Prostate gland (tissue), 2 donors: ENCODE measurements at places on chromosomes 4 and X.

DNA sequence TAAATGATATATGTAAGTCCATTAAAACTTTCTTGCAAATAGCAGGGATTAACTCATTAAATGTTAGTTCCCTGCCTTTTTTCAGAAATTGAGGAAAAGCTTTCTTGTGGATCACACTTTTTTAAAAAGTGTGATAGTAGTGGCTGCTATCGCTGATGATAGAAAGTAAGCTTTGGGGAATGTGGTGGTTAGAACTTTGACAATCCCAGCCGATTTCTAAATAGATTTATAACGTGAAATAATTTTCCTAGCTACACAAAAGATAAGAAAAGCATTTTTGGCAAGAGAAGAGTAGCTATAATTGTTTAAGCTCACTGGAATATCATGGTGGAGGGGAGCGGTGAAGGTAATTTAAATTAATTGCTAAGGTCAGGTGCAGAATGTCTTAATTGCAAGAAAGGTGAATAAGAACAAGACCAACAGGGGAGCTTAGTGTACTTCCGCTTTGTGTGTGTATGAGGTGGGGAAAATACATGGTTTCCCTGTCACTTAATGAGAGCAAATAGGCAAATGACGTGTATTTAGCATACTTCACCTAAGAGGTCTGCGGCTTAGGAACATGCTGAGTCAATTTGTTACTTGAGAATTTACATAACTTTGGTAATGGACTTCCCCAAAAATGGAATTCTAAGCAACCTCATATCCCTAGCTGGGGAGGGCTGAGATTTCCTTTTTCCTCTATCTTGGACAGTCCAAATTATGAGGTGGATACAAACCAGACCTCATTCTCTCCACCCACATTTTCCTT lies 11.7 kb upstream of the IL21 start:
- no peak for DNase-seq
- H3K4me3 ChIP-seq, result no peak overlapping the region
- no peak overlapping the region for H3K27ac ChIP-seq
- no peaks in the 10 kb centered on the region for H3K27me3 ChIP-seq

DNA sequence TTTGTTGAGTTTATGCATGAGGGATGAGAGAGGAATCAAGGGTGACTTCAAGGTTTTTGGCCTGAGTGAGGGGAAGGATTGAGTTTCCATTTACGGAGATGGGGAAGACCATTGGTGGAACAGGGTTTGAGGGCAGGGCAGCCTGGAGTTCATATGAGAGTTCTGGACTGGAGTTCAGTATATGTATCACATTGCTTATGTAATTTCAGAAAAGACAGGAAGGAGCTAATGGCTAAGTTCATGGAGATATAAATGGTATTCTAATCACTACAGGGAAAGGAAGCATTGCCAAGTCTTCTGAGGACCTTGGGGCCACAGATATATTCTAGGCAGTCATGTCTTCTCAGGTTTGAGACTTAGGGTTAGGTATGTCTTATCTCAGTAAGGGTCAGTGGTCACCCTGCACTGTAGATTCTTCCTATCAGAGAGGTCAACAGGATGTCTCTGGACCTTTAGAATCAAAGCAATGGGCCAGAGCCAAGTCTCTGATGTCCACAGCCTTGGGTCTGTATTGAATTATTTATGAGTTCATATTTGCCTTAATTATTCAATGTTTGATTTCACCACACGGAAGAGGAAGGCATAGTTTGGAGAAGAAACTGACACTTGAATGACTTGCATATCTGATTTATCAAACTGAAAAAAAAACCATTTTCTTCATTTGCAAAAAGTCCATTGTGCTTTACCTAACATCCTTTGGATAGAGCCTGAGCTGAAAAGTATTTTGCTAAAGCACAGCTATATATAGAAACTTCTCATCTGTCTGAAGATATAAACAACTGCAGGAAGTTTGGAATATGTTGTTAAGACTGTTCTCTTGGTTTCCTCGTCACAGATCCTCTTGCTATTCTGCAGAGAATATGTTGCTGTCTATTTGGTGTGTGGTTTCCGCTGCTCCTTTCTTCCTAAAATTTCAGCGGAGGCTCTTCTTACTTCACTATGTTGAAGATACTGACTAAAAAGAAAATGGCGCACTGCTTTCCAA lies 139.5 kb downstream of the PDGFRA start:
- H3K4me1 ChIP-seq, result no peaks in the 10 kb centered on the region
- H3K27me3 ChIP-seq, result no peaks in the 10 kb centered on the region
- H3K4me3 ChIP-seq, result no peak overlapping the region
- no peak overlapping the region for H3K27ac ChIP-seq
- H3K36me3 ChIP-seq, result no peaks in the 10 kb centered on the region
- no peak for DNase-seq

- H3K27me3 ChIP-seq, result no peaks in the 10 kb centered on the region
- no peak overlapping the region for H3K27ac ChIP-seq
- no peak overlapping the region for H3K4me3 ChIP-seq
Measured at GRCh38 chr4:126445596-126445995, 1130.8 kb downstream of the FAT4 start.

DNA sequence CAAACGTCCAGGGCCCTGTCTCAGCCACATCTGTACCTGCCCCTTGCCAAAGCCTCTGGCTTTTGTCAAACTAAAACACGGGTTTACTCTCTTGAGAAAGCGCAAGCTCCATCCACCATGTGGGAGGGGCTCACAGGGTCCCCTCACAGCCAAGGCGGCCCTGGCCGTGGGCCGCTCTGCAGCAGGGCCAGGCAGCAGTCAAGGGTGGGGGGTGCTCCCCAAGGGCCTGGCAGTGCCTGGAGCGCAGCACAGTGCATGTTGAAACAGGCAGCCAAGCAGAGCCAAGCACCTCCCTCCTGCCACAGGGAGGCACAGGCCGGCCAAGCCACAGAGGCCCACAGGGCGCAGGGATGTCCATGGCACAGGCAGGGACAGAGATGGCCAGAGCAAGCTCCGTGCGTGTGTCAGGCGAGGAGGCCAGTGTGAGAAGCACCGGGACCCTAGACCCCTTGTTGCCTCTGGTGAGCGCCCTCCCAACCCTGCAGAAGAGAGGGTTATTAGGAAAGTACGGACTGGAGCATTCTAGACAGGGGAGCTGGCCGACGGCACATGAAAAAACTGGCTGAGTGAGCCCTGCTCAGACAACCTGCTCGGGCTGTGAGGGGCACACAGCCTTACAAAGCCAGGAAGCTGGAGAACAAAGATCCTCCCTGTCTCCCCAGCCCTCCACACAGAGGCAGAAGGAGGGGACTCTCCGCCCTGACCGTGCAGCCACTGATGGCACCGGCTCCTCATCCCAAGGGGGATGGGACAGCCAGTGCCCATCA lies 39.0 kb downstream of the FAM53A start:
- H3K4me3 ChIP-seq, result no peak overlapping the region
- no peaks in the 10 kb centered on the region for H3K27me3 ChIP-seq
- H3K27ac ChIP-seq, result no peak overlapping the region
- H3K36me3 ChIP-seq, result no peaks in the 10 kb centered on the region
- no peaks in the 10 kb centered on the region for H3K4me1 ChIP-seq

DNA sequence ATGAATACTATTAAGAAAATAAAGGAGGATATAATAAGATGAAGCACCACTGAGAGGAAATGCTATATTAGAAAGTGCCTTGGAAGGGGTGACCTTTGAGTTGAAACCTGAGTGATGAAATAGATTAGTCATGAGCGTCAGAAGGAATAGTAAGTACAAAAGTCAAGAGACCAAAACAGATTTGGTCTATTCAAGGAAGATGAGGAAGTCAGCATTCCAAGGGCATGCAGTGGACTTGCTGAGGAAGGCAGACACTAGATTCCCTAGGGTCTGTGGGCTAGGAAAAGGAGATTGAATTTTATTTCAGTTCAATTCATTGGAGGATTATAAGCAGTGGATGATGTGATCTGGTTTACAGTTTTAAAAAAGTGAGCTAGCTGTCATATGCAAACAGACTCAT lies 73.0 kb upstream of the WDFY3 start:
- H3K4me1 ChIP-seq, result no peaks in the 10 kb centered on the region
- no peak overlapping the region for H3K27ac ChIP-seq
- no peaks in the 10 kb centered on the region for H3K36me3 ChIP-seq
- no peak for DNase-seq
- H3K4me3 ChIP-seq, result no peak overlapping the region

GRCh38 chrX:7372825-7373525 lies 225.0 kb upstream of the PUDP start:
- H3K27me3 ChIP-seq, result no peaks in the 10 kb centered on the region
- H3K4me3 ChIP-seq, result no peak overlapping the region
- no peak for DNase-seq
- no peak overlapping the region for H3K27ac ChIP-seq
- H3K4me1 ChIP-seq, result no peaks in the 10 kb centered on the region
